ENCODE measurements at places on chromosomes 4 and X. TPM values are rescaled to one million over a fixed set of nuclear protein-coding genes. Genes with fewer than 3 reads are reported as not detected.
A peak's percentile ranks its signal among the peaks of the same experiment; 100 is the strongest.

GRCh38 chr4:78797777-78798284 is 21.7 kb downstream of the BMP2K start:
- no peak for DNase-seq

The RPA4 gene
- not detected for total RNA-seq

DNA sequence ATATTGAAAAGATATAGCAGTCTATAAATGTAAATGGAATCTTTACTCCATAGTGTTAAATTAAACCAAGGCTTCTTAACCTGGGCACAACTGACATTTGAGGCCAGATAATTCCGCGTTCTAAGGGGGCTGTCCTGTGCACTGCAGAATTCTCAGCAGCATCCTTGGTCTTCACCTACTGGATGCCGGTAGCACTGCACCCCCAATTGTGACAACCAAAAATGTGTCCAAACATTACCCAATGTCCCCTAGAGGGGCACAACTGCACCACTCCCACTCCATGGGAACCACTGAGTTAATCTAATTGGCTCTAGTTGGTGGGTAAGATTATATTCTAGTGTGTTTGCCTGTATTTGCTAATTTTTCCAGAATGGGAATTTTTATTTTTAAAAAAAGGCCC is 16.6 kb downstream of the AP1S2 start:
- no peak for DNase-seq

DNA sequence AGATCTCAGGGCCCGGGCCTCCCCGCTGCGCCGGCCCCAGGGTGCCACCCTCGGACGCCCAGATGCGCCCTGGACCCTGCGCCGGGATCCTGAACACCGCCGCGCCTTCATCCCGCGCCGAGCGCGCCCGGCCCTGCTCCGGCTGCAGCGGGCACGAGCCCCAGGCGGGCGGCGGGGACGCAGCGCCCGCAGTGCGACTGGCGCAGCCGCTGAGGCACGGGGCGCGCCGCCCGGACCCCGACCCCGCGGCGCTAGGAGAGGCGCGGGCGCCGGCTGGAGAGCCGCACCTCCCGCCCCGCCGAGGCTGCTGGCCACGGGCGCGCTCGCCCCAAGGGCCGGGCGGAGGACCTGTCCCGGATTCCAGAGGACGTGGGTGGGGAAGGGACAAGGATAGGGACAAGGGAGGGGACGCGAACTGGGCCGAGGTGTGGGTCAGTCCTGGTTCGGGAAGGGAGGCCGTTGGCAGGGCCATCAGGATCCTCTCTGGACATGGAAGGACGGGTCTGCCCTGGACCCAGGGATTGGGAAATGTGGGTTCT is 1.1 kb downstream of the ZFYVE28 start:
- no peak for DNase-seq

The PTCHD1 gene
- total RNA-seq: 0.18 TPM

- DNase-seq: no peak
These were observed 48.6 kb upstream of the RASL11B start for GRCh38 chr4:52813546-52813945.

GRCh38 chr4:124090021-124090420 is 622.5 kb downstream of the ANKRD50 start:
- DNase-seq: no peak

GRCh38 chr4:174016251-174016650 is 267.2 kb downstream of the FBXO8 start:
- no peak for DNase-seq

The RAI2 gene
- total RNA-seq: 0.86 TPM

The IQCM gene
- not detected for total RNA-seq

The OTC gene
- total RNA-seq: not detected

GRCh38 chr4:136369073-136369472 is 1163.2 kb downstream of the PCDH18 start:
- peak; percentile 13 for DNase-seq

The FRG2 gene
- not detected for total RNA-seq

The IL9R gene
- total RNA-seq: not detected

GRCh38 chr4:118867311-118868067 is 21.2 kb upstream of the SYNPO2 start:
- DNase-seq: no peak

GRCh38 chr4:107603430-107603829 is 116.6 kb downstream of the PAPSS1 start:
- no peak for DNase-seq

DNA sequence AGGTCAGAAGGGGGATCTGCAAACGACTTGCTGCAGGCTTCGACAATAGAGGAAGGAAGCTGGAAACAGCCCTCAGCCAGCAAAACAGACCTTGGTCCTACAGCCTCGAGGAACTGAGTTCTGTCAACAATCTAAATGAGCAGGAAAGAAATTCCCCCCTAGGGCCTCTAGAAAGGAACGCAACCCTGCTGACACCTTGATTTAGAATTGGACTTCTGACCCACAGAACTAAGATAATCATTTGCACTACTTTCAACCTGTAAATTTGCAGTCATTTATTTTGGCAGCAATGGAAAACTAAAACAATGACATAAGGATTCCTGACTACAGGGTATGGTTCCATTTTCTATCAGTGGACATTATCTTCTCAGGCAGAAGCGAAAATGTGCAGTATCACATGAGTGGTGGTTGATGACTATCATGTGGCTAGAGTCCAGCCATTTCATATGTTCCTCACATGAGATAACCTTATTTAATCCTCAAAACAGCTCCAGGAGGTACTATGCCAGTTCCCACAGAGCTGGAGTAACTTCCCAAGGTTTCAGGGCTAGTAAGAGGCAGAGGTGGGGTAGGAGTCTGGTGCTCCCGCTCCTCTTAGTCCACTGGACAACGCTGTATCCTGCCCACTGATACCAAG is 61.6 kb downstream of the SAT1 start:
- DNase-seq: peak; percentile 40

DNA sequence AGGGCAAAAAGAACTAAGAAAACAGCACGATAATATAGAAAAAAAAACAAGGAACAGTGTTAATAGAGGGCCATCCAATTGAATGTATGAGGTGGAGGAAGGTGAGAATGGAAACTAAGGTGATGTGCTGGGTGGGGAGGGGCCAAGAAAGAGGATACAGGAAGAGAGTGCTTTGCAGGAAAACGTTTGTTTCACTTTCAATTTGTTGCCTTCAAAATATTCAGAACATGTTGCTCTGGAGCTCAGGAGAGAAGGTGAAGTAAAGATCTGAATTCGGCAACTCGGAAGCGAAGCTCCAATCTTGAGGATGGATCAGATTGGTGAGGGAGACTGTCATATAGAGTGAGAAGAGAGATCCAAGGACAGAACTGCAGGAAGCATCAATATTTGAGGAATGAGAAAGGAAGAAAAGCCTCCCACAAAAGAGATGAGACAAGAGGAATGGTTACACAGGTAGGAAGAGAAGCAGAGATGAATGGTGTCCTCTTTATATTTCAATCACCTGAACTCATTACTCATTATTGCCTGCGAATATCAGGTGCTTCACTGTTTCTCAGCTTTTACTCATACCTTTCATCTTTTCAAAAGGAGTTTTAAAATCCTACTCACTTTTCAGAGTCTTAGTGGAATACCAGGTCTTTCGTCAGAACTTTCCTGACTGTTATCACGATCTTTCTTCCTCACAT is 14.7 kb upstream of the SEC24D start:
- DNase-seq: peak; percentile 16

The TBX22 gene
- not detected for total RNA-seq

DNA sequence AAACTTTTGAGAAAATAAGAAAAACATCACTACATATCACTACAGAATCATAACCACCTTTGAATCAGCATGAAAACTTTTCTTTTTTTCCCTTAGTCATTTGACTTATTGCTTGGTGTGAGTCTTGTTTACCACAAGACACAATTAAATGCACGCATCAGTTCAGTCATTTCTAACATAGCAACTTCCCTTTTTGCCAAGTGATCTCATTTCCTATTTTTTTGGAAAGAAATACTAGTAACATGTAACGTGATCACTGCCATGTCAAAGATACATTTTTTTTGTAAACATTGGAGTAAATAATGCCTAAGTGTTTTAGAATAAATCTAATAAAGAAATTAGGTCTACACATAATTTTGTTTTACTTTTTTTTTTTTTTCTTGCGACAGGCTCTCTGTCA is 5.1 kb upstream of the CXCL8 start:
- DNase-seq: no peak

DNA sequence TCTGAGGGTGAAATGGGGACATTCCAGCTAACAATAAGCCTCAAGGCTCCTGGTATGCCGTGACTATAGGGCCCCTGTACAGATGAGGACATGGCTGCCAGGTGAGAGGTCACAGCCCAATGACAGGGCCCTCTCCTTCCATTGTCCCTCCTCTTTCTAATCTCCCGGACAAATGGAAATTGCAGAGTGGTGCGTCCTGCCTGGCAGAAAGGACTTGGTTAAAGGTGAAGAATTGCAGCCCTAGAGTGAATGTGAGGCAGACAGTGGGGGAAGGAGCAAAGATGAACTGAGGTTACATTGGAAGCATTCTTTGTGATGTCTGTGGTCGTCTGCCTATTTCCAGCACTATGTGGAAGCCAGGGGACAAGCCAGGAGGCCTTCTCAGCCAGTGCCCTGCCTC is 6.7 kb upstream of the UCP1 start:
- no peak for DNase-seq

The CDKL2 gene
- not detected for total RNA-seq

DNA sequence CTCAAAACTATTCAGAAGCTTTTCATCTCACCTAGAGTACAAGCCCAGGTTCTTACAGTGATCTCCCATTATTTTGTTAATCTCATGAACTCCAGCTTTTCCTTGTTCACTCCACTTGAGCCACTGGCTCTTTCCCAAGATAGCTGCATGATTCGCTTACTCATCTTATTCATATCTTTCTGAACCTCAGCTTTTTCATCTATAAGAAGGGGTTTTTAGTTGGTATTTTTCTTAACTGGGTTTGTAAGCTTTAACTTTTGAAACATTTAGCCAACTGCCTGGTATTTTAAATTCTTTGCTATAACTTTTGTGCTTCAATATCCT is 24.0 kb downstream of the GIMD1 start:
- no peak for DNase-seq

Measured in Daoy (cell line).